ENCODE measurements at places on chromosomes 13 and 19.

GRCh38 chr13:93279982-93280381 is 53.4 kb downstream of the GPC6 start:
- no peak for DNase-seq

GRCh38 chr13:24161010-24161775 is 673 bp downstream of the SPATA13 start:
- peak; percentile 6 for DNase-seq

- DNase-seq = no peak
These were observed 62.8 kb downstream of the DNAJC15 start for GRCh38 chr13:43086181-43086580.

- DNase-seq = no peak
These were observed 416.0 kb downstream of the KLF12 start for GRCh38 chr13:73718246-73718645.

DNA sequence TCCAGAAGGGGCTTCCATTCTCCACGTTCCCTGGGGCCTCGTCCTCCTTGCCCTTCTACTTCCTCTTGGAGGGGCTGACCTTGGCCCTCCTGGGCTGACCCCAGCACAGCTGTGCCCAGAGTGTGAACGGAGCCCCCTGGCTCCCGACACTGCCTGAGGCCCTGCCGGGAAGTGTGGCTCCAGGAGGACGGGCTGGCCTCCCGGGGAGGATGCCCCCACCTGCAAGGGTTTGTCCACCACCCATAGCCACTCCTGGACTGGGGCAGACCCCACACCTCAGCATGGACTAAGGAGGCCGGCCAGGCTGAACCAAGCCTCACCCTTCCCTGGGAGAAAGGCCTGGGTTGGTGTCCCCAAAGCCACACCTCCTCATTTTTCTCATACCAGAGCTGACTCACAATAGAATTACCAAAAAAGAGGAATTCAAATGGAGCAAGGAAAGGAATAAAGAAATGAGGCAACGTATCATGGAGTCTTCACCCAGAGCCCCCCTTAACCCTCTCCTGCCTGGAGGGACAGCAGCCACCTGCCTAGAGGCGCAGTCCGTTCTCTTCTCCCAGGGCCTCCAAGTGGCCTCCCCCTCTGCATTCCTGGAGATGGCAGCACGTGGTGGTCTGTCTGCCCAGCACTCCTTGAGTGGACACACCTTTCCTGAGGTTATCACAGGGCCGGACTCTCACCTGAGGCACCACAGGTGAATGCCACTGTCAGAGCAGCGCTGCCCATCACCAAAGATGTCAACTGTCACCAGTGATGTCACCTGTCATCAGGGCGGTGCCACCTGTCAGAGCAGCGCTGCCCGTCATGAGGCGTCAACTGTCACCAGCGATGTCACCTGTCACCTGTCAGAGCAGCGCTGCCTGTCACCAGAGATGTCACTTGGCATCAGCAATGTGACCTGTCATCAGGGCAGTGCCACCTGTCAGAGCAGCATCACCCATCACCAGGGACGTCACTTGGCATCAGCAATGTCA is 3.1 kb upstream of the C13orf46 start:
- no peak for DNase-seq

- no peak for DNase-seq
These were observed 156.1 kb downstream of the RGCC start for GRCh38 chr13:41613471-41613870.

DNA sequence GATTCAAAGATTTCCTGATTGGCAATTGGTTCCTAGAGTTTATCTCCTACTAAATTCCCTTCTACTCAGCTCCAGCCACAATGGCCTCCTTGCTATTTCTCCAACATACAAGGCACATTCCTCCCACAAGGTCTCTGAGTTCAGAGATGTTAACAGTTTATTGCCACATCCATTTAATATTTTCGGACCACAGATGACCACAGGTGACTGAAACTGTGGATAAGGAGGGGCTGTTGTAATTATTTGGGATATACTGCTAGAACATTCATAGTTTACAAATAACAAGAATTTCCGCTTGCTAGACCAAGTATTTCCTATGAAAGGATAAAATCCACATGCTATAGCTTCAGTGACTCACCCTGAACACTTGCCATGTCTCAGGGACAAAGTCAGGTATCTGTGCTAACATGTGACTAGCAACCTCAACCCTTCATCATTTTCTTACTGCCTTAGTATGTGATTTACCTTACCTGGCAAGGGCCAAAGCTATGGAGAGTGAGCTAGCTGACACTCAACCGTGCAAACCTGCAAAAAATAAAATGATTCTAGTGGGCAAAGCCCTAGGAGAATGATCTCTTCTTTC is 117.7 kb downstream of the TBC1D4 start:
- DNase-seq = no peak

GRCh38 chr19:5681391-5682106 is 722 bp downstream of the HSD11B1L start:
- no peak for DNase-seq

DNA sequence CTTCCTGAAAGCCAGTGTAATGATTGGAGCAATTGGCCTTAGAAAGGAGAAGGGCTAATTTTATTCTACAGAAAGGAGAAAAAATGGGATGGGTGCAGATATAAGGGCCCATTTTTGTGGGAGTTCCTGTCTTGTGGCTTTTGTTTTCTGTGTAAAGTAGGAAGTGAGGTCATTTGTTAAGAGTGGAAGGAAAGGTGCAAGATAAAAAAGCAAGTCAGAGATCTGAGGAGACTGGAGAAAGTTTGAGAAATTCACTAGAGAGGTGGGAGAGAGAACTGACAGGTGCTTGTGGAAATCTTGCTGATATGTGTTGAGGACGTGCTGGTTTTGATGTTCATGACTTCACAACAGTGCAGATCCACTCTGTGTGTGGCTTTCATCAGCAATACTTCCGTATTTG is 349.4 kb downstream of the DLEU7 start:
- no peak for DNase-seq

GRCh38 chr19:21128901-21129698 is 12.7 kb upstream of the ZNF431 start:
- DNase-seq = no peak

GRCh38 chr19:35115177-35115951 is at the start of gene FXYD3:
FXYD3 (plus strand) TSS chr19:35115823; CDS start chr19:35119377, 3,554 bp downstream.
- DNase-seq = no peak

DNA sequence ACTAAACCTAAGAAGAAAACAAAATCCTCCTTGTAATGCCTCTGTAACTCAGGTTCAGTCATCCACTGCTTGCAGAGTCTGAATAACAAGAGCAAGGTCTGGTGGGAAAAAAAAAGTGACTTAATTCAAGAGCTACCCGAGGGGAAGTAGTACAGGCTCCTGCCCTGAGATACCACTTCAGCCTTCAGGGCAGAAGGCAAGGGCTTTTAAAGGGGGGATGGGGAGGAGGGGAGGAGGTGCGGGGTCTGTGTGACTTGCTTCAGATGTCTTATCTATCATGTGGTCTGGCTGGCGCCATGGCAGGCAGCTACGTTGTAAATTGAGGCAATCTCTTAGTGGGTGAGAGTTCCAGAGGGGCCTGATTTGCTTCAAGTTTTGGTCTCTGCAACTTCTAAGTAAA is 66.7 kb downstream of the LRRC63 start:
- no peak for DNase-seq

DNA sequence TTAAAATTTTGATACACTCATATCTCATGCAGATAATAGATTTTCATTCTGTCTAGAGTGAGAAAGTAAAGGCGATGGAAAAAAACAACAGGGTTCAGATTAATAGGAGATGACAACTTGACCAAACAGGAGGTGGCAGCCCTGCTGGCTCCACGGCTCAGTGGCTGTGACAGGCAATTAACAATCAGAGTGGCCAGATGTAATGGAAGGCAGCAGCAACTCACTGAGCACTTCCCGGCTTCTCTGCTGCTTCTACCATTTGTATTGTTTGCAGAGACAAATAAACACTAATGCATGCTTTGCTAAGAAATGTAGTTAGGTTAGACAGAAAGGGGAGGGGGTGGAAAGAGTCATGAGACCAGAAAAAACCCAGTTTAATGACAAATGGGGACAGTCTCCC is 473.0 kb upstream of the SLC10A2 start:
- DNase-seq = no peak

DNA sequence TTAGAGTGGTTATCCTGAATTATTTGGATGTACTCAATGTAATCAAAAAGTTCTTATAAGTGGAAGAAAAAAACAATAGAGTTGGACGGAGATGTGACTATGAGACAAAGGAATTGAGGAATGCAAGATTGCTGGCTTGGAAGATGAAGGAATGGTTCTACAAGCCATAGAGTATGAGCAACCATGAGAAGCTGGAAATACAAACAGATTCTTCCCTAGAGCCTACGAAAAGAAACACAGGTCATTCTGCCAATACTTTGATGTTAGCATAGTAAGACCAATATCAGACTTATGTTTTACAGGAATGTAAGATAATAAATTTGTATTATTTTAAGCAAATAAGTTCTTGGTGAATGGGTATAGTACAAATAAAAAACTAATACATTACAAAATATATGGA is 249.2 kb downstream of the DIAPH3 start:
- no peak for DNase-seq

GRCh38 chr19:1065606-1066109 is 1.3 kb upstream of the ARHGAP45 start:
- no peak for DNase-seq

DNA sequence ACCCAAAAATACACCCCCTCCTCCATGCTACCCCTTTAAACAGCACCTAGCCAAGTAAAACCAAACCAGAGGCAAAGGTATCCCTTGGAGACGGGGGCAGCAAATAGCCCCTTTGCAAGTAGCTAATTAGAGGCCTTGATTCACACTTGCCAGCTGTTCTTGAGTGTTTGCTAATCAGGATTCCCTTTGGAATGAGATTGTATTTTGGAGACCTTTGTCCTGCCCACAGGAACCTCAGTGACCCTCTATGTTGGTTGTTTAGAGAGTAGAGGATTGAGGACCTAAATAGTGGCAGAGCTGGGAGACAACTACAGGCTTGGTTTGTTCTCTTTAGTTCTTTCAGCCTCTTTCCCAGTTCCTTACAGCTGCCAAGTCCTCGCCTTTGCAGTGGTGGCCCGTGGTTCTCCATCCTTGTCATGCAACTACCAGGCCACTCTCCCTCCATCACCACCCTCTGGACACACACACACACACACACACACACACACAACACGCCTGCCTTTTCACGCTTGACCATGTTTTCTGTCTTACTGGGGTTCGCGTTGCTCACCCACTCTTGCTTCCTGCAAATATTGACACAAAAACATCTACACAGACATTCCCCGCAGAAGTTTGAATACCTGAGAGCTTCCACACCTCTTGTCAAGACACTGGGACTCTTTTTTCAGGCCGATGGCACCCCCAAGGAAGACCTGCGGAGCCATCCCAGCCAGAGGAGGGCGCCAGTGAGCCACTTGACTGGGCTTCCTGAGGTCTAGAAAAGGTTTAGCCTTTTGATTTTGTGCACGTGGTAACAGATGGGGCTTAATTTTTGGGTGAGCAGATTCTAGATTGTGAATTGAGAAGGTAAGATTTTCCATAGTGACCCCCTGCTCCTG is 80.0 kb upstream of the GPR183 start:
- DNase-seq = peak; percentile 83

- no peak for DNase-seq
These were observed 72.2 kb downstream of the KCTD15 start for GRCh38 chr19:33868788-33869412.

- no peak for DNase-seq
These were observed 50.4 kb downstream of the C13orf46 start for GRCh38 chr13:113923376-113924063.

GRCh38 chr13:71485913-71486312 is 381.1 kb downstream of the DACH1 start:
- no peak for DNase-seq

DNA sequence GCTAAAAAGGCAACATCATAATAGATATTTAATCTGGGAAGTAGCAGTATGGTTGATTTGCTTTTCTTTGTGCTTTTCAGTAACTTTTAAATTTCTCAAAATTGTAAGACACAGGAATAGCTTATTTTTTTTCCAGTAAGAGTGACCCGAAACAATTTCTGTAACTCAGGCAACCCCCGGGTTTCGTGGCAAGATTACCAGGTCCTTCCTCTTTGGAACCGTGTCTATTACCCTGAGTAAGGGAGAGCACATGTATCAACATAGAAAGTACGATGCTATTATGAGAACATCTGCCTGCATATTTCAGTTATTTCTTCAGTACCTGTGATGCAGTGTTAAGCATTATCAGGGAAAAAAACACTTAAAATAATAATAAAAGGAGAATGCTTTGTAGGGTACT is 64.1 kb downstream of the DOCK9 start:
- DNase-seq = no peak

DNA sequence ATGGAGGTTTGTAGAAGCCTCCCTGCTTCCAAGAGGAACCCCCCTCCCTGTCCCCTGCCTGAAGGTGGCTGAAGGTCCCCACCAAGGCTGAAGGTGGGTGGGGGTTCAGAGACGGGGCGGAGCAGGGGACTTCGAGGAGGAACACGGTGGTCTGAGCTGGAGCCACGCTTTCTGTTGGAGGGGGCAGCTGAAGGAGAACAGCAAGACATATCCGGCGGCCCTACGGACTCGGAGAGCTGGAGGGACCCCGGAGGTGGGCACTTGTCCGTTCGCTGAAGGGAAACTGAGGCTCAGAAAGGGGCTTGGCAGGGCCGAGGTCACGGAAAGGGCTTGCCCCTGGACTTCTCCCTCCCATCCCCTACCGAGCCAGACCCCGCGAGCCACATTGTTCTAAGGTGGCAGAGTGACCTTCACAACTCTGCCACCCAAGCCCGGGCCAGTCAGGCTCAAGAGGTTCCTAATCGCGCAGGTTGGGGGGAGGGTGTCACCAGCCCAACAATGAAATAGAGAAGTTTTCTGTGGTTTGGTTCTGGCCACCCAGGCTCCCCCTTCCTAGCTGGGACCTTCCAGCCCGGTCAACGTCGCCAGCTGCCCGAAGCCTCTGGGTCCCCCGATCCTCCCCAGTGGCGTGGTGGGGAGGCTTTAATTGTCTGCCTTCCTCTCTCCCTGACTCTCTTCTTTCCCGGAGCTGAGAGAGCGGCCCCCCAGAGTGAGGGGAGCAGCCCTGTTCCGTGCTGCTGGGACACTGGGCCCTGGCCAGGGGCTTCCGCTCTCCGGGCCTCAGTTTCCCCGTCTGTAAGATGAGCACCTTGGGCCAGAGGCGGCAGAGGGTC is 15.5 kb upstream of the KCNN1 start:
- DNase-seq = no peak

GRCh38 chr19:14103310-14103709 is 12.8 kb upstream of the SAMD1 start:
- DNase-seq = no peak

DNA sequence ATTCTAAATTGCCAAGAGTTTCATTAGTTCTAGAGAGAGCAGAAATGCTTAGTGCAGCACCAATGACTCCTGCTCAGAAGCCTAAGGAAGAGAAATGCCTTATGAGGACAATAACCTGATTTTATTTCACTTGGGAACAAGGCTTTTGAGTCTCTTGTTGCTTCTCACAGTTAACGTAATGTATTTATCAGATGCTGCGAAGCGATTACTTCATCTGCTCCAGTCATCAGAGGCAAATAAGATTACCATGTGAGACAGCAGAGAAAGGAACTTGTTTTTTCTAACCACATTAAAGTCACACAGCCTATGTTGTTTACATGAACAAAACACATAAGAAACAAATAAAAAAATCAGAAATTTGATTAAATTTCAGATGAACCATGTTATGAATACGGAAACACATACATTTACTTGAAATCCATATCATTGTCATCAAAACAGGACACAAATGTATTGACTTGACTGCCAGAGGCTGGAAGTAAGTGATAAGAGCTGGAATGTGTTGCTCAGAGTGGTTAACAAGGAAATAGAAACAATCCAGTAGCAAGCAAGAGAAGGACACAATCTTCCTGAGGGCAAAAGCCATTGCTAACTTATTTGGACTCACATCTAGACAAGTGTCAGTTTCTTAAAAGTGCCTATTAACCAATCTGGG is 147.3 kb downstream of the LHFPL6 start:
- DNase-seq = no peak

- no peak for DNase-seq
These were observed 4.8 kb downstream of the STK24 start for GRCh38 chr13:98571955-98572662.
